CD8-positive, alpha-beta T cell (primary cell): ENCODE measurements at places on chromosomes 6 and 20.
A peak's percentile ranks its signal among the peaks of the same experiment; 100 is the strongest.

GRCh38 chr6:5045416-5045815, 39.7 kb upstream of the PPP1R3G start:
- no peak for DNase-seq

- DNase-seq: no peak
Measured at GRCh38 chr20:8504030-8504429, 372.0 kb downstream of the PLCB1 start.

DNA sequence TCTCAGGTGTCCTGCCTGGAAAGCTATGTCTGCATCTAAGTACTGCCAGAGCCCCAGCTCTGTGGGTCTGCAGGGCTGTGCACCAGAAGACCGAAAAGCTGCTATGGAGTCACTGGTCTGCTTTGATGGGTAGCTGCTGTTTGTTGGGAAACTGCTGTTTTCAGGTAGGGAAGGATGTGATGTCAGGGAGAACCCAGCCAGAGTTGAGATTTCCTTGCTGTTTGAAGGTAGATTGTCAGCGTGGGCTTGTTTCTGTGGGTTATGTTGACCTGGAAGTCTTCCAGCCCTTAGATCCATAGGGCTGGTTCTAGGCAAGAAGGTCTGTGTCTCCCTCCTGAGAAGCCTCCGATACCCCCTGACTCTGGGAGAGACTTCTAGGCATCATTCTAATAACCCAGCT, 12.2 kb upstream of the SHLD1 start:
- peak; percentile 48 for DNase-seq

GRCh38 chr6:53643481-53643965, 22.0 kb downstream of the KLHL31 start:
- DNase-seq: no peak

DNA sequence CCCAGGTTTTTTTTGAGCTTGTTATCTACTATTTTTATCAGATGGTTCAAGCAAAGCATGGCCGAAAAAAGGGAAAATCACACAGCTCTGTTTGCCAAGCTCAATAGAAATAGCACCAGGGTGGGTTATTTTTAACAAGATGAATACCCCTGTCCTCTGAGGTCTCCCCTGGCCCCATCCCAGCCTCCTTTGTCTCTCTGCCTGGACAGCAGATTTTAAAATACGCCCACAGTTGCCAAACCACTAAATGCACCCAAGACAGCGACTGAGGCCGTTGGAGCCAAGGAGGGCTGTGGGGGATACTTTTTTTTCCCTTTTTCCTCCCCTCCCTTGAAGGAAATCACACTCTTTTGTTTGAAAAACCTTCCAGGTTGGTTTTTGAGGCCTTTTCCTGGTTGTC, 106.6 kb downstream of the VEGFA start:
- DNase-seq: no peak

GRCh38 chr6:132161283-132161682, 210.1 kb upstream of the CCN2 start:
- no peak for DNase-seq

DNA sequence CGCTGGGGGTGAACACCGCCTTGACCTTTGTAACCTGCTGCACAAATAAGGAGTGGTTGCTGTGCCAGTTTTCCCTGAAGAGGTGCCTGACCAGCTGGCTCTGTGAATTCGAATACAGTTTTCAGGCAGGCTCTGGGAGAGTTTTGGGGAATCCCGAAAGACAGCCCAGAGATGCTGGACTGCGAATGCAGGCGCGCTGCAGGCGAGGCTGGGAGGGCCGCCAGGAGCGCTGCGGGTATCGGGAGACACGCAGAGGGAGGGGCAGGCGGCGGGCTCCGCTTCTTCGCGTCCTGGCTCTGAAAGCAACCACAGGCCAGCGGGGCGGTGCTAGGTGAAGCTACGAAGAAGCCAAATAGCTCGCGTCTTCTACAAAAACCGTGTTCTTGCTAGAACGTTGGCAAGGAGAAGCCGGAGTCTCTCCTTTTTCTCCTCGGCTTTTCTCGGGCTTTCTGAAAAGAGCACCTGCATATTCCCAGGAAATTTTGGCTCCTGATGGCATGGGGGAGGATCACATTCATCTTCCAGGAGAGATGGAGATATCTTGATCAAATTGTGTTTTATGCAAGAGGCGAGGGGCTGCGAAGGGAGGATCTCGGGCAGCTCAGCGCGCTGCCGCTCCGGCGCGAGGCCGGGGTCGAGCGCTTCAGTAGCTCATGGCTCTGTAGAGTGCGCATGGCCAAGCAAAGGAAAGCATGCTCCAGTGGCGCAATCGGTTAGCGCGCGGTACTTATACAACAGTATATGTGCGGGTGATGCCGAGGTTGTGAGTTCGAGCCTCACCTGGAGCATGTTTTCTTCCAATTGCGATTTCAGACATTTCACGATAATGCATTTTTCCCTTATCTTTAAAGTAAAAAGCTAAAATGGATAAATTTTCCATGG, 158.1 kb upstream of the ZNF184 start:
- DNase-seq: no peak

DNA sequence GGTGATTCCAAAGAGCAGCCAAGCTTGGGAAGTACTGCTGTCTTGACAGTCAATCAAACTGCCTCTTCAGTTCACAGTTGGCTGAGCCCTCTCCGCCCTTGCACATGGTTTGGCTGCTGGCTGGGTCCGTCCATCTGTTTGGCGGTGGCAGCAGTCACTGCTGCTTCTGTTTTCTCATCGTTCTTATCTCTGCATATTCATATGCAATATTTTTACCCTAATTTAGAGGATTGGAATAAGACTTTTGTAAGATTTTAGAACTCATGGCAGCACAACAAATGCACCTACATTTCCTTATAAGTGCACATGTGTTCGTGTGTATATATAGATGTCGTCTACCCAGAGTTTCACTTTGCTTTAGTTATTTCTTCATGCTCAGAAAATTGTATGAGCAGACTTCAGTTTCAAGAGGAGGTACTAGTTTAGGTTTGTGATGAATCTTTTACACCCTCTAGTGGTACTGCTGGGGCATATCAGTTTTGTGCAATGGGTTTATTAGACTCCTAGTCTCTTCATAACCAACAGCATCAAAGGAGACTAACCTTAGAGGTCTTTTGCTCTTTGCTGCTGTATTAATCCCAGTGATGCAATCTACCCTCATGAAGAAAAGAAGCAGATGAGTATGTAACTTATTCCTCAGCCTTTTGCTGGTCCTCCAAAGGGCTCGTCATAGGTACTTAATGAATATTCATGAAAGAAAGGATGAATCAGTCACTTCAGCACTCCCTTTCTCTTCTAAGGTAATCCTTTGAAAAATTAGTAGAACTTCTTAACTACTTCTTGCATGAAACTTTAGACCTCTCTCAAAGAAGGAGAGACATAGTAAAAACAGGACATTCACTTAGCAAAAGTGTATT, 44.3 kb downstream of the KHDC1L start:
- DNase-seq: no peak

GRCh38 chr20:48595495-48596333, 232.1 kb downstream of the PREX1 start:
- DNase-seq: no peak

GRCh38 chr6:156820089-156820798, 43.1 kb downstream of the ARID1B start:
- DNase-seq: no peak

GRCh38 chr6:52361414-52361944, 472 bp upstream of the PAQR8 start:
- peak; percentile 3 for DNase-seq

DNA sequence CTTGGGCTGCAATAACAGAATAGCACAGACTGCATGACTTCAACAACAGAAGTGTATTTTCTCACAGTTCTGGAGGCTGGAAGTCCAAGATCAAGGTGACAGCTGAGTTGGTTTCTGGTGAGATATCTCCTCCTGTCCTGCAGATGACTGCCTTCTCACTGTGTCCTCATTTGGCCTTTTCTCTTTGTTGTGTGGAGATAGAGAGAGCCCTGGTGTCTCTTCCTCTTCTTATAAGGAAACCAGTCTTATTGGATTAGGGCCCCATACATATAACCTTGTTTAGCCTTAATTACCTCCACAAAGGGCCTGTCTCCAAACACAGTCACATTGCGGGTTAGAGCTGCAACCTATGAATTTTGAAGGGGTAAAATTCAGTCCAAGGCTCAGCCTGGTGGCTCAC, 57.0 kb upstream of the BMP6 start:
- DNase-seq: no peak

DNA sequence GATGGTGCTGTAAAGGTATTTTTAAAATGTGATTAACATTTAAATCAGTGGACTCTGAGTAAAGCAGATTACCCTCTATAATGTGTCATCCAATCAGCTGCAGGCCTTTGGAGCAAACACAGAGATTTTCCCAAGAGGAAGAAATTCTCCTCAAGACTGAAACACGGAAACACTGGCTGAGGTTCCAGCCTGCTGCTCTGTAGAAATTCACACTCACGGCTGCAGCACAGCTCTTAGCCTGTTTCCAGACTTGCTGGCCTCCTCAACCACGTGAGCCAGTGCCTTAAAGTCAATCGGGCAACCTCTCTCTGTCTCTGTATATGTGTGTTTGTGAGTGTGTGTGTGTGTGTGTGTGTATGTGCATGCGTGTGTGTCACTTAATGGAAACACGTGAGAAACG, 41.1 kb downstream of the PDE10A start:
- DNase-seq: no peak

DNA sequence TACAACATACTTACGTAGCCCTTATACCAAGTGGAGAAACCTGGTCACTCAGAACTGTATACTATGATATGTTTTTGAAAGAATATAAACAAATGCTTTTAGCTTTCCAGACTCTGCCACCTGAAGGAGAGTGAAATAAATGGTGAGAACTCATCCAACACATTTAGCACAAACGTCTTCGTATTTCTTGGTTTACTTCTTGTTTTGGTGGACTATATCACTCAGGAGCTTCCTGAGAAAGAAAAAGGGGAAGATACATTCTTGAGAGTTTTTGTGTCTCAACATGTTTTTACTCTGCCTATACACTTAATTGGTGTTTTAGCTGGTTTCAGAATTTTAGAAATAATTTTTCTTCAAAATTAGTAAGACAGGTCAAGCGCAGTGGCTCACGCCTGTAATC, 19.4 kb upstream of the CTAGE9 start:
- DNase-seq: no peak

DNA sequence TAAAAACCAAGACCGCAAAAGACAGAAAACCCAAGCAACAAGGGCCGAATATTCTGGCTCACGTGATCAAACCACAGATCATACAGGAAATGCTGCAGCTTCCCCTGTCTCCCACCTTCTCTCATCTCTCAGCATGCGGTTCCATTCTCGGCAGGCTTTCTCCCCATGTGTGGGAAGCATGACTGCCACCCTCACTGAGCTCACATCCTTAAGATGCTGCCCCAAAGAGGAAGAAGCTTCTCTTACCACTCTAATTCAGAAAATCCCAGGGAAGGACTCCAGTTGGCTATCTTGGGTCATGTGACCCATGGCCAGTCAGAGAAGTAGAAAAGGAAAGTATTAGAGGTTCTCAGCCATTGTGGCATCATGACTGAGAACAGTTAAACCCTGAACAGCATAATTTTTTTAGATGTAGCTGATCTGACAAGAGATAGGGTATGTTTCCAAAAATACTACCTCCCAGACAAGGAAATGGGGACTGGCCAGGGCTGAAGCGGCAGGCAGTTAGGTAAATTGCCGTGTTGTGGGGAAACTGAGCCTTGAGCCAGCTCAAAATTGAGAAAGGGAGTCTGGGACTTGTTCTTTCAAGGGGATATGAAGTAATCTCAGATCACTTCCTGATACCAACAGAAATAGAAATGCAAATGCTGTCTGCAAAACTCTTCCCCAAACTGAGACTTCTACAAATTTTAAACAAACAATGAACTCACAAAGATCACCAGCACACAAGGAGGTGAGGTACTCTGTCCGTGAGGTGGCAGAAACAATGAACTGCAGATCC, 37.1 kb upstream of the GRM4 start:
- peak; percentile 56 for DNase-seq

GRCh38 chr6:114690625-114691024, 347.8 kb upstream of the HS3ST5 start:
- DNase-seq: no peak

GRCh38 chr6:134678436-134678889, 271.4 kb downstream of the ALDH8A1 start:
- DNase-seq: no peak

DNA sequence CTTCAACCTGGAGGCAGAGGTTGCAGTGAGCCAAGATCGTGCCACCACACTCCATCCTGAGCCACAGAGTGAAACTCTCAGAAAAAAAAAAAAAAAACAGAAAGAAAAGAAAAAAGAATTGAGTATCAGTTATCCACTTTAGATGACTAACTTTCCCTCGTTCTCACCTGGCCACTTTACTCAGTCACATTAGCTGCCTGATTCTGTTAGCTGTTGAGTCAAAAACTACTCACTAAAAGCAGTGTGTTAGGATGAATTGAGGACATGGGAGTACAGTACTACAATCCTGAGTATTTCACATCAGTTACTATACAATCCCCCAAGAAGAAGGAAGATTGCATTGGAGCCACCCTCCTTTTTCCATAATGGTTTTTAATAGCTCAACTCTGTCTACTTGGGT, 114.6 kb downstream of the ADAT2 start:
- DNase-seq: no peak

GRCh38 chr6:11069760-11070159, 23.9 kb upstream of the SMIM13 start:
- no peak for DNase-seq

DNA sequence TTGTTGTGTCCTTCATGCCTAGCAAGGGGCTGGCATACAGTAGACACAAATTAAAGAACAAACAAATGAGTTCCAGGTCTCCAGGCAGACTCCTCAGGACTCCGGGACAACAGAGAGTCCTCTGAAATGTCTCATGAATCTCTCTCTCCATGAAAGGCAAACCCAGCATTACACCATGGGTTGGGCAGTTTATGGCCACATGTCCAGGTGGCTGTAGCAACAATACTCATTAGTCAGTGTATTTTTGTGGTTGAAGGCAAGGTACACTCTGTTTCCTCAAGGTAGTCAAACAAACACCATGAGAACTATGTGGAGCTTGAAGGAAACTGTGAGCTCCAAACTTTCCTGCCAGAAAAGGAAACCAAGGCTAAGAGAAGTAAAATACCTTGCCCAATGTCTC, 62.2 kb downstream of the KCNB1 start:
- DNase-seq: no peak

DNA sequence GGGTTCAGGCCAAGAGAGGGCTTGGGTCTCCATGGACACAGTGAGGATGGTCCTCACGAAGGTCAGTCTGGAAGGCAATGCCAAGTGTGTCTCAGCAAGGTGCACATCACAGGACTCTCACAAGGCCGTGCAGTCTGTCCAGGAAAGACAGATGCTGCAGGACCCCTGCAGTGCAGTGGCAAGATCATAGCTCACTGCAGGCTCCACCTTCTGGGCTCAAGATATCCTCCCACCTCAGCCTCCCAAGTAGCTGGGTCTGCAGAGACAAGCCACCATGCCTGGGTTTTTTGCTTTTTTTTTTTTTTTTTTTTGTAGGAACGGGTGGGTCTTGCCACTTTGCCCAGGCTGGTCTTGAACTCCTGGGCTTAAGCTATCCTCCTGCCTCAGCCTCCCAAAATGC, 26.4 kb downstream of the ZMYND8 start:
- no peak for DNase-seq

DNA sequence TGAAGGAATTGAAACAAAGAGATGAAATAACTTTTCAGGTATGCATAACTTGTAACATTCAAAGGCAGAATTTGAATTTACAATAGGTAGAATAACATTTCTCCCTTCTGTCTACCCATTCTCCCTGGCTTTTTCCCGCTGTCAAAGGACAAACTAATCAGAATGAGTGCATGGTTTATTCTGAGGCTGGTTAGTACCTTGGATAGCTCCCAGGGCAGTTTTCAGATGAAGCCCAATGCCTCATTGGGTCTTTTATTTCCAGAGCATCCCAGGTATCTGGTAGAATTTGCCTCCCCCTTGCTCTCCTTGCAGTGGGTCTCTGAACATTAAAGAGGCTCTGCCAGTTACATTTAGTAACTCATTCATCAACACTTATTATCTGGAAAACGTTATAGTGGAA, 665.5 kb downstream of the BCKDHB start:
- DNase-seq: no peak

- DNase-seq: no peak
Measured at GRCh38 chr20:25081730-25082497, at the start of gene VSX1. Gene VSX1, minus strand, starts transcription at chr20:25082141. Its CDS starts 45 bp downstream, at chr20:25082096.
